ENCODE measurements at places on chromosomes 7 and 10.

DNA sequence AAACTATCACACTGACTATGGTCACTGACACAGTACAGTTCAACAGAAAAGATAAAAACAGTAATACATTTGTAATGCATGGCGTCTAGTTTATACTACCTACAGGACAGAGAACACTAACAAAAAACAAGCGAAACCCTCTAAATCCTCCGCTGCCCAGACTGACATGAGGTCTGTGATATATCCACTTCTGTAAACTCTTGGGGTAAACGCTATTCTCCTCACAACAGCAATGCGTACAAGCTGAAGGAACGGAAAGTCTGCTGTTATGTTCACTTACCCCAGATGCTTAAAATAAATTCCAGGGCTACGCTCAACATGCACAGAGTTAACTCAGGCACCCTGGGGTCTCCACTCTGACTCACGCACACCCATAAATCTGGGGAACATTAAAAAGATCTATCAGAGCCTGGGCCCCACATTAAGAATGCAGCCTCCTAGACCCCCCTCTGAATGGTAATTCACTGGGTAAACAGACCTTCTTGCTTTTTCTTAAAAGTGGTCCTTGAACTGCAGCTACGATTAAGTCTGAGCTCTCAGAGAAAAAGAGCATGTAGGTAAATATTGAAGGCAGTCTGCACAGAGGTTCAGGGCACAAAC is 105.6 kb downstream of the CTBP2 start:
- DNase-seq = no peak

- DNase-seq = no peak
Observed at GRCh38 chr10:117254338-117254737, 13.4 kb downstream of the SLC18A2 start.

DNA sequence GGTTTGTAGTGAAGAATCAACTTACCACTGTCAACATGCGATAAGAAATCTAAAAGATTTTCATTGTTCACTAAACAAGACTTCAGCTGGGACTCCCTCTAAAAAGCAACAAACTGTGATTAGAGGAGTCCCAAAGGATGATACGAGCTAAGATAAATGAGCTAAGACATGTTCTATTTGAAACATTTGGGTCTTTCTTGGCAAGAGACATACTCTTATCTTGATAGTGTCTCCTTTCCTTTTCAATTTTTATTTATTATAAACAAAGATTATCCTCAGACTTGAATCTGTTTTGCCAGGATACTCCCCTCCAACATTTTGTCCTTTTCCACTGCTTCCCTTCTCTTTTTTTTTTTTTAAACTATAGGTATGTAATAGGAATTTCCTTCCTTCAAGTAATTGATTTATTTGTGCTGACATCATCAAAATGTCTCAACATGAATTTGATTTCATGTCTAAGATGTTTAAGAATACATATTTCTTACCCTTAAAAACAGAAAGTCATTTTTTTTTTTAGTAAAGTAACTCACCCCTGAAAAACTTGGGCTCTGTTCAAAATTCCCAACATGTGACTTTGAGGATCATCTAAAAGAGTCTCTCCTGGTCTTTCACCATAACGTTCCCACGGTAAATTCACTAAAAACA is 158.4 kb upstream of the NRP1 start:
- DNase-seq = peak; percentile 34

DNA sequence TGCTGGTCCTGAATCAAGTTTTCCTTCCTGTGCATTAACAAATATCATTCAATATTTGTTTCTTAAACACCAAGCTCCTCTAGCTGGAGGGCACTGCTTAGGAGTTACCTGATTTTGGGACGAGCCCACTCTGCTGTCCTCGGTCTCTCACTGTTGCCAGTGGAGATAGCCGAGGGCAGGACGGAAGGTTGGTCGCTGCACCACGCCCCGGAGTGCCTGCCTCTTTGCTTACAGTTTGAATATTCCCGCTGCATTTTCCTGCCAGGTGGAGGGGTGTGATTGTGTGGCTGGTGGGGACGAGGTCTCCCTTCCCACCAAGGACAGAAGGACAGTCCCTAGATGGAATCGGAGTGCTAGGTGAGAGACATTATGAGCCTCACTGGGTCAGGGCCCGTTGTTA is 201.5 kb downstream of the DNAJB6 start:
- DNase-seq = no peak

DNA sequence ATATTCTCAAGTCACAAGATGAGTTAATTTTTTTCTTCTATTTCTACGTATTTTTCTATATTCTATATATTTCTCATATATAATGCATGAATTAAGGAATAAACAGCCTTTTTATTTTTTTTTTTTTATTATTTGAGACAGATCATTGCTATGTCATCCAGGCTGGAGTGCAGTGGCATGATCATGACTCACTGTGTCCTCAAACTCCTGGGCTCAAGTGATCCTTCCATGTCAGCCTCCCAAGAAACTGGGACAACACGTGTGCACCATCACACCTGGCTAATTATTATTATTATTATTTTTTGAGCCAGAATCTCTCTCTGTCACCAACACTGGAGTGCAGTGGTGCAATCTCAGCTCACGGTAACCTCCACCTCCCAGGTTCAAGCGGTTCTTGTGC is 1.5 kb downstream of the CLDN12 start:
- DNase-seq = peak; percentile 72

GRCh38 chr7:113004726-113005454 is 81.7 kb downstream of the GPR85 start:
- no peak for DNase-seq

GRCh38 chr10:86813982-86814381 is 57.6 kb downstream of the BMPR1A start:
- no peak for DNase-seq

DNA sequence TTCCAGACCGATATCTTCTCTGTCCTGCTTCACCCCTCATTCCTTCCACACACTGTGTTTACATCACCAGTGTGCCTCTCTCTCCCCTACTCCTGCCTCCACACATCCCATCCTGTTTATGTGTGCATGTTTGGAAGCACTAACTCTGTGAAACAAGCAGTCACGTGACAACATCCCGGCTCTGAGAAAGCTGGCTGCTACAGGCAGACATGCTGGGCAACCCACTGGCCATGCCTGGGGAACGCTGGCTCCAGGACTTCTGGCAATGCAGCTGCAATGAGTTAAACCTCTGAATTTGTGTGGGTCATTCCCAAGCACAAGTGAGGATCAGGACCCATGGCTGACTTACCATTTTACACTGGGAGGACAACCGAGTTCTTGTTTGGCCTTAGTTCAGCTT is 74.0 kb downstream of the WNT2 start:
- DNase-seq = peak; percentile 48

DNA sequence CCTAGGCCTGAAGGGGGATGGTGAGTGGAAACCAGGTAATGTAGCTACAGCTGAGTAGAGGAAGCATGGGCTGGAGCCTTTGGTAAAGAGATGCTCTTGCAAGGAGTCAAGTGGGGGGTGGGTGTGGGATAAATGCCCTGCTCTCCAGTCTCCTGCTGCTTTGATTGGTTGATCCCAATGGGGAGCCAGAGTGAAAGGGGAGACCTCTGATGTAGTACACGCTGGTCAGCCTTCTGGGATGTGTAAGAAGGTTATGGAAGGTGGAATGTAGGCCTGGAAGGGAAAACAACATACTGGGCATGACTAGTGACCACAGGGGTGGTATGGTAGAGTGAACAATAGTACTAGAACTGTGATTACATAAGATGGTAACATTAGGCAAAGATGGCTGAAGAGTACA is 44.3 kb downstream of the TET1 start:
- DNase-seq = peak; percentile 25

DNA sequence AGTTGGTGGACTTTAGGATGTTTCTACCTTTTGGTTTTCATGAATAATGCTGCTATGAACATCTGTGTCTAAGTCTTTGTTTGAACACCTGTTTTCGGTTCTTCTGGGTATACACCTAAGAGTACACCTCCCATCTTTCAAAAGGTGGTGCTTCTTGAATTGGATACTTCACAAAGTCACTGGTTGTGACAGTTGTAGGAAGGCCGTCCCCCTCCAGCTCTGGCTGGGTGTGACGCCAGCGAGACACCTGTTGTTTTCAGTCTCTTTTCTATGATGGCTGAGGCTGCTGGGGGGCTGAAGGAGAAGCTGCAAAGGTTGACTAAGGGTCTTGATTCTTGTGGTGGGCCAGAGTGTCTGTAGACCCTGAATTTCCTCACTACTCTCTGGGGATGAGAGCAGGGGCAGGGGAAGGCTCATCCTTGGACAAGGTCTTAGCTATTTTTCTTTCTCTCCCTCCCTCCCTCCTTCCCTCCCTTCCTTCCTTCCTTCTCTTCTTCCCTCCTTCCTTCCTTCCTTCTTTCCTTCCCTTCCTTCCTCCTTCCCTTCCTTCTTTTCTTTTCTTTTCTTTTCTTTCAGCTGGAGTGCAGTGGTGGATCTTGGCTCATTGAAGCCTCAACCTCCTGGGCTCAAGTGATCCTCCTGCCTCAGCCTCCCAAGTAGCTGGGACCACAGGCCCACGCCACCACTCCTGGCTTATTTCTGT is 5.6 kb downstream of the NEURL1 start:
- no peak for DNase-seq

GRCh38 chr7:64889686-64890162 is 13.3 kb upstream of the ZNF273 start:
- DNase-seq = no peak

DNA sequence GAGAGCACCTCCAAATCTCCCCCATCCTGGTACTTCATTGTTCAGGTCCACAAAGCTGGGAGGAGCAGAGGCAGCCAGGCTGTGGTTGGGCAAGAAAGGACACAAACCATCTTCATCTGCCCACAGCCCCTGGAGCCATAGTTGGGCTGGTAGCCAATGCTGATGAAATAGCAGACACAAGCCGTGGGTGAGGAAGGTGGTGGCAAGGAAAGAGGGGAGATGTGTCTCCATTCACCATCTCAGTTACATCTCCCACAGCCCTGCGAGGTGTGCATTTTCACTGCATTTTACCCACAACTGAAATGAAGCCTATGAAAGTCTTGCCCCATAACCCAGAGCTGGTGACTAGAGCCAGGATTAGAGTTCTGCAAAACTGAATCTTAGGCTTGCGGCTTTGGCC is 35.0 kb downstream of the PIK3AP1 start:
- no peak for DNase-seq

DNA sequence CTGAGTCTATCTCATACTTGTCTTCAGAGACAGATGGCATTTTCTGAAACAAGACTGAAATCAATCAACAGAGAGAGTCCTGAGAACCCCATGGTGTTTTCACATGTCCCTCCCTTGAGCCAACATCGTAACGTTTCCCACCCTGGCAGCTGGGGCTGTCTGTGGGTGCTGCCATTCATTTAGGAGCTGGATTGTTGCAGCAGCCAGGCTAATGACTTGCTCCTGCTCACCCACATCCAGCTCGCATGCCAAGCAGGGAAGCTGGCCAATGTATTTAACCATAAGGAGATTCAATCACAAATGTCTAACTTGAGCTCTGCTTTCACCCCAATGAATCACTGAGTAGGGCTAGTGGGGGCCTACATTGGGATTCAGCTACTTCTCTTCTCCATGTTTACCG is 146.1 kb downstream of the ADRA2A start:
- DNase-seq = no peak

DNA sequence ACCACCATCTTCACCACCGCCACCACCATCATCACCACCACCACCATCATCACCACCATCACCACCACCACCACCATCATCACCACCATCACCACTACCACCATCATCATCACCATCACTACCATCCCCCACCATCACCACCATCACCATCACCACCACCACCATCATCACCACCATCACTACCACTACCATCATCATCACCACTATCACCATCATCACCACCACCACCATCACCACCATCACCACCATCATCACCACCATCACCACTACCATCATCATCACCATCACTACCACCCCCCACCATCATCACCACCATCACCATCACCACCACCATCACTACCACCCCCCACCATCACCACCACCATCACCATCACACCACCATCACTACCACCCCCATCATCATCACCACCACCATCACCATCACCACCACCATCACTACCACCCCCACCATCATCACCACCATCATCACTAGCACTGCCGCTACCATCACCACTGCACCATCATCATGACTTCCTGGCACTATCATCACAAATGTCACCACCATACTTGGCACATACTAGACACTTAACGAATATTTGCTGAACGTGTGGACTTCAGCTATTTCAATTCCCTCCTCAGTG is 25.3 kb upstream of the FZD8 start:
- no peak for DNase-seq

DNA sequence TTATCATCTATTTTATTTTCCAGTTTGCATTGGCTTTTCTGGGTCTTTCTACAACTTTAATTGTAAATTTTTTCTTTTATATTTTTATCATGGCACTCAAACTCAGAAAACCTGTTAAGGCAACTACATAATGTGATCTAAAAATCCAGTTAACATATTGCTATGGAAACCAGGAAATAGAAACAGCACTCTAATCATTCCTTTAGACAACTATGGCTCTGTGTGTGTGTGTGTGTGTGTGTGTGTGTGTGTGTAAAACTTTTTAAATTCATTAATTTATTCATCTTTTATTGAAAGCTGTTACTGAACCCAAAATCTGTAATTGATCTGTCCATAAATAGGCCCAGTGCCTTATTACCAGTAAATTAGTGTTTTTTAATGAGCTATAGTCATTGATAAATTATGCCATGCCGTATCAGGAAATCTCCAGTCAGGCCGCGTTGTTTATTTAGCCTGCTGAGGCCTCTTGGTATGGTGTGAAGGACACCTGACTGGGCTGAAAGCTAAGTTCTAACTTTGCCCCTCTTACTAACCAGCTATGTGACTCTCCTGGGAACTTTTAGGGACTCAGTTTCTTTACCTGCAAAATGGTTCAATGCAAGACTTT is 1.5 kb upstream of the MET start:
- DNase-seq = no peak

DNA sequence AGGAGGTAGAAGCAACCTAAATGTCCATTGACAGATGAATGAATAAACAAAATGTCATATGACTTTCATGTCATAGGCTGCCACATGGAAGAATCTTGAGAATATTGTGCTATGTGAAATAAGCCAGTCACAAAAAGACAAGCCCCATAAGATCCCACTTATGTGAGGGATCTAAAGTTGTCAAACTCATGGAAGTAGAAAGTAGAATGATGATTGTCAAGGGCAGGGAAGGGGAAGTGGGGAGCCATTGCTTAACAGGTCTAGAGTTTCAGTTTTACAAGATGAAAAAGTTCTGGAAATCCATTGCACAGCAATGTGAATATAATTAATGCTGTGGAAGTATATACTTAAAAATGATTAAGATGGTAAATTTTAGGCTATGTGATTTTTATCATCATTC is 229.3 kb upstream of the KMT2E start:
- DNase-seq = no peak

GRCh38 chr7:3112479-3113134 is 68.9 kb upstream of the CARD11 start:
- DNase-seq = no peak

GRCh38 chr7:2967705-2968104 is 76.0 kb downstream of the CARD11 start:
- DNase-seq = no peak

DNA sequence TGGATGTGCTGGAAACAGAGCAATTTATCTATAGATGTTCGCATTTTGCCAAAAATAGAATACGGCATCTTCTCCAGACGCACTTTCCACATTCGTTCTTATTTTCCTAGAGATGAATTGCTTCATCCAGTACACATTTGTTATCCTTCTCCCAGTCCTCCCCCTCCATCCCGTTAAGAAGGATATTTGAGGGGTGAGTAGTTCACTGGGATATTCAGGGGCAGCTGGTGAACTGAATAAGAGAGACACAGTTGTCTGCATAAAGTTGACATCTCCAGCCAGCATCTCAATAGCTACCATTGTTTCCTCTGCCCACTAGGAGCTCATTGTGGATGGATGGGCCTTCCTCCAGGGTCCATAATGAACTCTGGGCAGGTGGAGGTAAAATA is 456.8 kb upstream of the NRP1 start:
- peak; percentile 51 for DNase-seq
